ENCODE measurements at places on chromosomes 4 and X. TPM values are rescaled to one million over a fixed set of nuclear protein-coding genes. Genes with fewer than 3 reads are reported as not detected.

The SHROOM2 gene
- total RNA-seq: 6.2 TPM

The FAM47B gene
- total RNA-seq: not detected

DNA sequence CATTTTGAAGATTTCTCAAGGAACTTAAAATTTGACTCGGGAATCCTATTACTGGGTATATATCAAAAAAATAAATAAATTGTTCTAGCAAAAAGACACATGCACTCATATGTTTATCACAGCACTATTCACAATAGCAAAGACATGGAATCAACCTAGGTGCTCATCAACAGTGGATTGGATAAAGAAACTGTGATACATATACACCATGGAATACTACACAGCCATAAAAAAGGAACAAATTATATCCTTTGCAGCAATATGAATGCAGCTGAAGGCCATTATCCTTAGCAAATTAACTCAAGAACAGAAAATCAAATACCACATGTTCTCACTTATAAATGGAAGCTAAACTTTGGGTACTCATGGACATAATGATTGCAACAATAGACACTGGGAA, 97.4 kb downstream of the CENPC start:
- no peak overlapping the region for H3K27ac ChIP-seq
- H3K36me3 ChIP-seq: no peaks in the 10 kb centered on the region
- no peak for DNase-seq
- H3K4me1 ChIP-seq: no peaks in the 10 kb centered on the region
- H3K27me3 ChIP-seq: no peaks in the 10 kb centered on the region

- no peak overlapping the region for H3K27ac ChIP-seq
- no peaks in the 10 kb centered on the region for H3K36me3 ChIP-seq
Measured at GRCh38 chrX:8377041-8377440, 87.6 kb upstream of the VCX3B start.

The RHOXF2 gene
- under 0.01 TPM for total RNA-seq
